ENCODE measurements at places on chromosomes 12 and 14.

- no peak for DNase-seq
These were observed 2.0 kb downstream of the EFCAB11 start for GRCh38 chr14:89952576-89952975.

GRCh38 chr14:71426001-71426400 is 506.2 kb upstream of the RGS6 start:
- DNase-seq, result no peak

DNA sequence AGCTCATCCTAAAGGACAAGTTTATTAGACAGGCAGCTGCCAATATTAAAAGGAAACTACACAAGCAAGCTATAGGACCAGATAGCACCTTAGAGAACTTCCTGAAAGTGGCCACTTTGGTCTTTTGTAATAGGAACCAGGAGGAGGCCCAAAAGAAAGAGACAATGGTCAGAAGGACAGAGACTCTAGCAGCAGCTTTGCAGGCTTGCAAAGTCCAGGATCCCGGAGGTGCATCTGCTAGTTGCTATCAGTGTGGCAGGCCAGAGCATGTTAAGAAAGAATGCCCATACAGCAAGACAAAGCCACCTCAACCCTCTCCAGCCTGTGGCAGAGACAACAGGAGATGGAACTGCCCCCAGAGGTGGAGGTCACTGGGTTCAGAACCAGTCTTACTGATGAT is 23.4 kb downstream of the APOBEC1 start:
- DNase-seq, result no peak

DNA sequence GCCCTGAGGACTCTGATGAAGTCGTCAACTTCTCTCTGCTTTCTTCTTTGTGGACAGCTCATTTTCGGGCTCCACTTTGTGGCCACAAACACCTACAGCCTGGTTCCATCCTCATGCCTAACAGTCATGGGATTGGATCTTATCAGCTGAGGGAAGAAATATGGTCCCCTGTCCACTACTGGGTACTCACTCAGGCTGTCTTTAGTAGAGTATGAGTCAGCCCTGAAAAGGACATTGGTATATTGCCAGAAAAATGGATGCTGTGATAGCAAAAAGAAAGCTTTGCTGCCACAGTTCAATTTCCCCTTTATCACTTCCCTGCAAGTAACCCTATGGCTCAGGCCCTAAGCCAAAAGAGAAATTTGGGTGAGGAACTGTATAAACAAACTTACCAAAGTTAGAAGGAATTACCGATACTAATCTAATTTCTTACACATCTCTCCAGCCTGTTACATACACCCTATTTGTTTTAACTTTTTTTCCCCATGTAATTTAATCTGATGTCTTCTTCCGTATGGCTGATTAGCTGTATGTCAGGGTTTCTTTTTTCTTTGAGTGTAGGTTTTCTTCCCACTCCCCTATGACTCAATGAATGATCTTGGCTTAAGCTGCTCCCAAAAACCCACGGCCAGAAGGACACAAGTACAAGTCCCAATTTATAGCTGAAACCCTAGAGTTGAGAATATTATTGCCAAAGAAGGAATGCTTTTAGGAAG is 29.1 kb downstream of the MTHFD1 start:
- DNase-seq, result no peak

- no peak for DNase-seq
These were observed 147.5 kb downstream of the KITLG start for GRCh38 chr12:88432531-88433490.

- peak; percentile 83 for DNase-seq
These were observed 19.9 kb downstream of the TMEM233 start for GRCh38 chr12:119613319-119613936.
